ENCODE measurements at places on chromosomes 5 and 9.

- DNase-seq: no peak
Measured at GRCh38 chr9:38066914-38067858, 1.8 kb downstream of the SHB start.

DNA sequence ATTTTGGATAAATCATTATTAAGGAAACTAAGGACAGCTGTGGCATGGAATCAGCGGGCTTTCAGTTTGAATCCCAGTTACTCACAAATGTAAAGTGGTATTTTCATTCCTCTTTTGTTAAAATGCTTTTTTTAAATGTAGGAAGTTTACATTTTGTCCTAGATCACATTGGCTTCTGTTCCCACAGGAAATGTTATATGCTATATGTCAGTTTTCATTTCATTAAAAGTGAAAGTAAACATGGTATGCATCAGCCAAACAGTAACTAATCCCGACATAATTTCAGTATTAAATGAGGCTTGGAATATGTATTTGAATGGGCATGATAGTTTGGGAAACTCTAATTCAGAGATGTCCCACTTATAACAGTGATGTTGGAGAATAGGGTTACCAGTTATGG is 18.6 kb upstream of the SMIM15 start:
- no peak for DNase-seq

GRCh38 chr5:97501286-97501964 is 318.4 kb upstream of the RIOK2 start:
- DNase-seq: no peak

- DNase-seq: no peak
Measured at GRCh38 chr9:35951736-35952135, 6.2 kb downstream of the OR2S2 start.

- DNase-seq: no peak
Measured at GRCh38 chr9:77744841-77745430, 96.8 kb upstream of the GNA14 start.

DNA sequence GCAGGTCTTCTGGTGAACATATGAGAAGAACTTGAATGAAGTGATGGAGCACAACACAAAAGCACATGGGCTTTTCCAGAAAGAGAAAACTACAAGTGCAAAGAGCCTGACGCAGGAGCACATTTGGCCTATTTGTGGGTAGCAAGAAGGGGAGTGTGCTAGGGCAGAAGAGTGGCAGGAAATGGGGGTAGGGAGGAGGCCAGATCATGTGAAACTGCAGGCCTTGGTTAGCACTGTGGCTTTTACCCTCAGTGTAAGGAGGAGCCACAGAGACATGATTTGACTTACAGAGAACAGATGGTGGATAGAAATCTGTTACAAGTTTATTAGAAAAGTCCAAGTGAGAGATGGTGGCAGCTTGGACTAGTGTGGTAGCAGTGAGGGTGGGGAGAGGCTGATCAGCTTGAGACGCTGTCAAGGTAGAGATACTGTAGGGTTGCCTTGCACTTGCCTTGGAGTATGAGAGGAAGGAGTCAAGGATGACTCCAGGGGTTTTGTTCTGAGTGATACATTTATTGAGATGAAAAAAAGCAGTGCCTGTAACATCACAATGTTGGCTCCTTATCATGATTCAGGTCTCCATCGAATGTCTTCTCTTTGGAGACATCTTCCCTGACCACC is 126.7 kb downstream of the PPP2R2B start:
- DNase-seq: peak; percentile 5

- no peak for DNase-seq
Measured at GRCh38 chr9:35636135-35636876, 14.4 kb downstream of the SIT1 start.

GRCh38 chr9:110427497-110428104 is 89.9 kb upstream of the TXNDC8 start:
- DNase-seq: no peak

DNA sequence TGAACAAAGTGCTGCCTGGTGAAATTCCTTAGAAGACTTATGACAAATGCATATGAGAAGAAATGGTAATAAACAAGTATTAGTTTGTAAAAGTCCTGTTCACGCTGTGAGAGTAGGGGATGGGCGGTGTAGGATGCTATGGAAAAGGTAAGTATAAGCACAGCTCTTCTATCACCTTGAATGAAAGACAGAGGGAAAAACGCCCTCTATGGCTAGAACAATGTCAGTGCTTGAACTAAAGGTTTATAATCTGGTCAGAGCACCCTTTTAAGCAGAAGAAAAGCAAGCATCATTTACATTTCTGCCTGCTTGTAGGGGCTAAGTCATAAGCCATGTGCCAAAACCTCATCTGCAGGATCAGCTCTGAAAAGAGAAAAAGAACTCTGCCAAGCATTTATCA is 115.2 kb downstream of the LHFPL2 start:
- no peak for DNase-seq

DNA sequence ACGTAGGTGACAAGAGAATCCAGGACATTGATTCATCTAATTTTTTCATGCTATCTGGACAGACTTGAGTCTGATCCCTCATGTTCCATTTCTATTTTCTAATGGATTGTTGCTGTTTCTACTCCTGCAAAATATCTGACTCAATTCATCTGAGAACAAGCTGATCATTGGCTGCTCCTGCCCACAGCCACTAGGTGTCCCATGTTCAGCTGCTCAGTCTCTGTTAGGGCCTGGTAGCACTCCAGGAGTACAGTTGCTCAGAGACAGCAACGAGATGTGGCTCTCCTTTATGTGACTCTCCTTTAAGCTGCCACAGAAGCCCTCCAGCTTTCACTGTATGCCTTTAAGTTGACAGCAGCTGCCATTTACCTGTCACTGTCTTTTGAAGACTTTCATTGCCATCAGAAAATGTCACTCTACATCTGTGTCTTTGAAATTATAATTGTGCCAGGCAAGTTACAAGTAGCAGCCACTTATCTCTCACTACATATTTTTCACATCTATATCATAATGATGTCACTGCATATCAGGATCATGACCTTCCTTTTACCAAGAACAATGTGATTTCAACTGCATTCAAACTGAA is 1944.2 kb upstream of the NUDT12 start:
- DNase-seq: no peak

GRCh38 chr5:103475629-103476240 is 86.9 kb downstream of the NUDT12 start:
- DNase-seq: no peak

DNA sequence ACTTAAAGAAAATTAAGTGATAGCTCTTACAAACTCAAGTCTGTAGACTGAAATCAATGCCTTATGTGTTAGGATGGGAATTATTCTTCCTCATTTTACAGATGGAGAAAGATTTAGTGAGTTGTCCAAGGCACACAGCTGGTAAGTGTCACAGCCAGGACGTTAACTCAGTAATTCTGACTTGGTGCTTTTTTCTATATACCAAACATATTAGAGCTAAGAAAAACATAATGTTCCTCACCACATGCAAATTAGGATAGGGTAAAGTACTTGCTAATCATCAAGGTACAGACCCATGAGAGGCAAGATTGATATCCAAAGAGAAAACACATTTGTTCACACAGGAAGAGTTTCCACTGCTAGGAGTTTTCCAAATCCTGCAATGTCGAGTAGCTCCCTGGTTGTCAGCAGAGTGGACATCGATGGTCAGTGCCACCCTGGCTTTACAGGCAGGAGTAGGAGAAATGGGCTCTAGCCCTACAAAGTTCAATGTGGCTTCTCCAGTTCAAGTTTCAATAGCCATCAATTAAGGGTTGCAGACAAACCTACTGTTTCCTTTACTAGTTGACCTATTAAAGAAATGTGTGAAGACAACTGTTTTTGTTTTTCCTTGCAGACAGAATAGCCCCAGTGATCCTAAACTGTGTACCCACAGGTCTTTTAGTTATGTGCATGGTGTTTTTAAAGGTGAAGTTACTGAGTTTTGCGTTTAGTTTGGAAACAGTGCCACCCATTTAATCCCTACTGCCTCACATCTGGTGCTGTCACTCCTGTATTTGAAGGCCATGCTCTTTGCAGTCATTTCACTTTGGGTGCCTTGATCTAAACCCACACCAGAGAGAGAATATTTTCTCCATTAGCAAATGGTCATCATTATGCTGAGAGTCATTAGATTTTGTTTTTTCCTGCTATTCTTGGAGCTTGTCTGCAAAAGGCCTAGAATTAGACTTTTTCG is 460.8 kb upstream of the SMARCA2 start:
- no peak for DNase-seq

- DNase-seq: no peak
Measured at GRCh38 chr9:21392270-21392669, 7.1 kb upstream of the IFNA2 start.

GRCh38 chr5:175695161-175696126 is 37.6 kb downstream of the HRH2 start:
- no peak for DNase-seq

DNA sequence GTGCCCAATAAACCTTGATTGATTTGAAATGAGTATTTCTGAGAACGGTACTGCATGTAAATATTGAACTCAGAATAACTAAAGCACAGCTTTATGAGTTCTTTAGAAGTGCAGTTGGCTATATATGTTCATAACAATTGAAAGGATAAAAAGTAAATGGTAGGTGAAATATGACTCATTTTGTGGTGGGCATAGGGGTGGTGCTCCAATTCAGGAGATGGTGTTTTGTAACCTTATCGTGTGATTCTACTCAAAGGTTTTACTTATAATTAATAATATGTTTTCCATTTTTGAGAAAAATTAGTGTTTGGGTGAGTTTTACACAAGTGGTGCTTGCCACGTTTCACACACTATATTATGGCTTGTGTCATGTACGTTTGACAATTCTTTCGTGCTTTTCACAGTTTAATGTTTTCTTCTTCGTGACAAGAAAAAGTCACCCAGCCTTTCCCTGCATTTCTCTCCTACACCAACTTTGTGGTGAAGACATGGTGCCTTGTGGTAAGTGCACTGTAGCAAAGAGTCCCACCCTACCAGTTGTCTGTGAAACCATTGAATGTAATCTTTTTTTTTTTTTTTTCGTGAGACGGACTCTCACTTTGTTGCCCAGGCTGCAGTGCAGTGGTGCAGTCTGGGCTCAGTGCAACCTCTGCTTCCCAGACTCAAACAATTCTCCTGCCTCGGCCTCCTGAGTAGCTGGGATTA is 492.5 kb upstream of the SGCD start:
- no peak for DNase-seq

GRCh38 chr9:122191584-122191983 is 31.9 kb downstream of the MORN5 start:
- no peak for DNase-seq

DNA sequence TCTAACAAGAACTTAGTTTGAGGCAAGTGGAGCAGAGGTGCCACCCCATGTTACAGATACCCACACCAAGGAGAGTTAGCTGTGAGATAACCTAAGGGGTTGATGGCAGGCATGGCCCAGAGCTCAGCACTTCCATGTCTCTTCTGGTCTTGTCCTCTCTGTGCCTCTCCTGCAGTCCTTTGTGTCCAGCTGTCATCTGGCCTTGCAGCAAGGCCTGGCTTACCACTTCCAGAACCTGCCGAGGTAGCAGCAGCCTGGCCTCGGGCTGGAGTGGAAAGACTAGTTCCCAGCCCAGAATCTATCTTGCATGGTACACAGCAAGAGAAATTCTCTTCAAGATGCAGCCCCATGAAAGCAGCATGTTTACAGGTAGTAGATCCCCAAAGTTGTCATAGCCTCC is 41.5 kb downstream of the PIP5K1B start:
- DNase-seq: no peak

DNA sequence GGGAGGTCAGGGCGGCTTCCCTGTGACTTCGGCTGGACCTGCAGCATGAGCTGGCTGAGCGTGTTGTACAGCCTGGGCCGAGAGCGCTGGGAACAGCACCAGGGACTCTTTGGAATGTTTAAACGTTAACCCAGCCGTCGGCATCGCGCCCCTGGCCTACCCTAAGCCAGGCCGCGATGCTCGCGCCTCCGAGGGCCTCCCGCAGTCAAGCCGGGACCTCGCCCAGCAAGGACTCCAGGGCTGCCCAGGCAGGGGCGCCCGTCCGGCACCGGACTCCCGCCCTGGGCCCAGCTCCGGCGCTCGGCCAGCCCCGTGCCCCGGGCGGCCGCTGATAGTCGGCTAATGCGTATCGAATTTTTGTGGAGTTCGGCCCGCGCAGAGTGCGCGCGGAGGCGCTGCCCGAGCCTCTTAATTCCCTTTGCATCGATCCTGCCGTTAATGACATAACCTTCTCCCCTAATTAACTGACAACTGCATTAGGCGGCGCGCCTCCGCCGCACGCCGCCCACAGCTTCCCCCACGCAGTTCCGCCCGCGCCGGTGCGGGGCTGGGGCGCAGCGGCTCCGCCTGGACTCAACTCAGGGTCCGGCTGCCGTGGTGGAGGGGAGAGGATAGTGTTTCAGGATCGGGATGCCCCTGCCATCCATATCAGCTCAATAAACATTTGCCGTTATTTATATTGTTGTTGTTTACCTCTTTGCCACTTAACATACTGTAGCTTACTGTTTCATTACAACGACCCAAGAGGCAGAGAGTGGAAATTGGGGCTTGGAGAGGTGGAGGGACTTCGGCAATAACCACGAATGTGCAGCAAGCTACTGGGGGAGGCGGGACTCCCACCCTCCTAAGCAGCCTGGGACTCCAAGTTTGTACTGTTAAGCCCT is 28.8 kb upstream of the CDC23 start:
- DNase-seq: no peak

- DNase-seq: no peak
Measured at GRCh38 chr9:108207561-108208165, 648.1 kb downstream of the ACTL7B start.

GRCh38 chr5:133696782-133697507 is 84.6 kb upstream of the FSTL4 start:
- no peak for DNase-seq

- no peak for DNase-seq
Measured at GRCh38 chr5:116442095-116442534, 132.5 kb downstream of the SEMA6A start.

GRCh38 chr5:123546657-123547056 is 34.7 kb downstream of the CSNK1G3 start:
- no peak for DNase-seq

GRCh38 chr9:86563350-86563749 is 209.1 kb upstream of the TUT7 start:
- DNase-seq: no peak

DNA sequence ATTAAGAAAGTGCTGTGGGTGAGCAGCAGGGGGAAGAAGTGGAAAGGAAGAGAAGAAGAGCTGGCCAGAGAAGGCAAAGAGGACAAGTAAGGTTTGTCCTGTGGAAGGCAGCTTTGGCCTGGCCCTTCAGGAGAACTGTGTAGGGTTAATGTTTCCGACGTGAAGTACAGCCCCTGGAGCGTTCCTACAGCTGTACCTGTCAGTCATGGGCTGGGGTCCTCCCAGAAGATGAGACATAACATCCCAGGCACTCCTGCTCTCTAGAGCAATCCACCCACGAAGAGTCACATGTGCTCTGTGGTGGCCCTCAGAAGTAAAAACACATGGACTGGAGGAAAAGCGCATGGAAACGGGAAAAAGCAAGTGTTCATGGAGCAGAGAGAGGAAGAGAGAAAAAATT is 237.4 kb downstream of the CAAP1 start:
- DNase-seq: no peak

DNA sequence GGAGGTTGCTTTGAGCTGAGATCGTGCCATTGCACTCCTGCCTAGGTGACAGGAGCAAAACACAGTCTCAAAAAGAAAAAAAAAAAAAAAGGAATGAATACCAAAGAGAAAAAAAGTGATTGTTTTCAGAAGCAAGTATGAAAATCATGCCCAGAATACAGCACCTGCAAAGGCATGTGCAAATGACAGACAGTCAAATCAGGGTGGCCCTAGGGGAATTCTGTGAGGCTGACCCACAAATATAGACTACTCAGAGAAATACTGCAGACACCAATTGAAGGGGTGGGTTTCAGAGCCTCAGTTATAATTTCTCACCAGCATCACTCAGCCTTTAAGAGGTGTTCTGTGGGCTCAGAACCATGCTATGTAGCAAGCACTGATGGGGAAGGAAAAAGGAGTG is 28.6 kb downstream of the DCAF12 start:
- DNase-seq: no peak

All from activated CD4-positive, alpha-beta T cell treated with anti-CD3 and anti-CD28 coated beads for 4 hours (primary cell).